Astrocyte (in vitro differentiated cells and primary cell): ENCODE measurements at places on chromosomes 1 and 21. TPM values are rescaled to one million over a fixed set of nuclear protein-coding genes. Genes with fewer than 3 reads are reported as not detected.

DNA sequence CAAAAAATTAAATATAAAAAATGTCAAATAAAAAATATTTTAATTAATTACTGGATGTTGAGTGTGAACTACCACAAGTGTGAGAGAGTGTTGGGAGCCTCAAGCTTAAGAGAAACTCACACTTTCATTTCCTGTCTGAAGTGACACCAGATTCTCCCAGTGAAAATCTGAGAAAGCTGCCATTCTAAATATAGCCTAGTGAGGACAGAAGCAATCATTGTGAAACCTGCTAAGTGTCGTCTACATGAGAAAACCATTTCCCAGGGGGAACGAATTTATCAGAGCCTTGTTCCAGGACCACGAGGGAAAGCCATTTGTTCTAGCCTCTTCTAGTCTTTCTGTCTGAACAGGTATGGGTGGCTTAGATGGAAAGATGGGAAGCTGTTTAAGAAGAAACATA, 329.3 kb upstream of the PRMT6 start:
- no peaks in the 10 kb centered on the region for H3K36me3 ChIP-seq
- no peaks in the 10 kb centered on the region for H3K4me1 ChIP-seq
- H3K4me3 ChIP-seq = no peak overlapping the region
- H3K27me3 ChIP-seq = no peaks in the 10 kb centered on the region
- no peak for DNase-seq

DNA sequence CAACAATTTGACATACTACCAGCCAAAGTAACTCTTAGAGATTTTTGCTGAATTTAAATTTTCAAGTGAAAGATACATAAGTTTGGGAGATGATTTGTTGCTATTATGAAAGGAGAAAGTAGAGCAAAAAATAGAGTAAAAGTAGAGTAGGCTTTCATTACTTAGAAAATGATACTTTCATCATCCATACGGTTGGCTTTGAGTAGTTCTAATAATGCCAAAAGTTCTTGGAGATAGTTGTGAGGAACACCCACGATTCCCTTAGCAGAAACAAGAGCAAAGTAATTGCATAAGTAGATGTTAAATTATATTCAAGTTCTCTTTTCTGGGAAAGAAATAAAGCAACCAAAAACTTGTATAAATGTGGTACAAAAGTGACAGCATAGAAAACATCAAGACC, 95.0 kb upstream of the VAV3 start:
- no peaks in the 10 kb centered on the region for H3K36me3 ChIP-seq
- H3K4me3 ChIP-seq = no peak overlapping the region
- DNase-seq = no peak

GRCh38 chr21:45154511-45155508, 80.4 kb downstream of the ADARB1 start:
- DNase-seq = peak; percentile 80
- H3K4me3 ChIP-seq = no peak overlapping the region
- H3K27me3 ChIP-seq = no peaks in the 10 kb centered on the region

DNA sequence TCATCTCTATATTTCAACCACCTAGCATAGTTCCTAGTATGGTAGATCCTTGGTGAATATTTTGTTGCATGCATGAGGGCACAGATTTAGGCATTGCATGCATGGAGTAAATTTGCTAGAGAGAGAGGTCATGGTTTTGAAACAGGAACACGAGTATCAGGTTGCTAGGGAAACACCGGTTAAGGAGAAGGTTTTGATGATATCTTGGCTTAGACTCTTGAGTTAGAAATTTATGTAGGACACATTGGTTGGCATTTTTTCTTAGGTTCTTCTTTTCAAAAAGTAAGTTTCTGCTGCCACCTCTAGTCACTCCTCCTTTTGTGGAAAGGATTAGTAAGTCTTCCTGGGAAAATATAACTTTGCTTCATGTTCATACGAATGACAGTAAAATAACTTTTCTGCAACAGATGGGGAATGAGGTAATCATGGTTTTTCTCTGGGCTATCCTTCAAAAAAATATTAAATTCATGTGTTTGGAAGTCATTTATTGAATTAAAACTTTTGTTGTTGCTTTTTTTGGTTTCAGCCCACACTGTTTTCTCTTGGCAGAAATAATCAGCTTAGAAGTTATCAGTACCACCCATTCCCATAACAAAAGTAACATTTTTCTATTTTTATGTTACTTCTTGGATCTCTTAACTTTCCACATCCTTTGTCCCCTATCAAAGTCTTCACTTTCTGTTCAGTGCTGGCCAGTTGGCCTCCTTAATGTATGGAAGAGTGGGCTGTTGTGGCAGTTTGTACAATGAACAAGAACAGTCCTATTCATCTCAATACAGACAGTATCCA, 97.3 kb downstream of the PLA2G4A start:
- H3K4me3 ChIP-seq = no peak overlapping the region
- H3K36me3 ChIP-seq = no peaks in the 10 kb centered on the region
- no peaks in the 10 kb centered on the region for H3K4me1 ChIP-seq

DNA sequence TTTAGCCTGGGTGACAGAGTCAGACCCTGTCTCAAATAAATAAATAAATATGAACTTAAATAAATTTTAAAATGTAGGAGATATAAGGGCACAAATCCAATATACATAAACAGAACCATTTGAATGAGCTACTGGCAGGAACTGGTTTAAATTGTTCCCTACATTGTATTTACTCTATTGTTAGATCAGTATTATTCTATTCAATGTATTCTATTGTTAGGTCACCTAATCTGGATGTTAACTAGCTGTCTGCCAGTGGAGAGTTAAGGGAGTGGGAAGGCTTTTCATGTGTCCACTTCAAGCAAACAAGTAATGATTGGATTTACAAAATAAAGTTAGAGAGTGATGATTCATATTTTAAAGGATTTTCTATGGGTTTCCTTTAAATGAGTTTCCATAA, 4.9 kb upstream of the FBXO28 start:
- no peaks in the 10 kb centered on the region for H3K27me3 ChIP-seq
- H3K36me3 ChIP-seq = no peaks in the 10 kb centered on the region
- no peaks in the 10 kb centered on the region for H3K4me1 ChIP-seq
- no peak overlapping the region for H3K4me3 ChIP-seq
- no peak for DNase-seq

- peaks cover 52% of the 10 kb centered on the region for H3K4me1 ChIP-seq
- peak; percentile 39 for DNase-seq
- H3K27me3 ChIP-seq = no peaks in the 10 kb centered on the region
- no peak overlapping the region for H3K27ac ChIP-seq
- no peak overlapping the region for H3K4me3 ChIP-seq
Measured at GRCh38 chr1:202279806-202280205, 61.9 kb downstream of the UBE2T start.

The RGS13 gene
- not detected in 2 replicates for total RNA-seq

The ACKR1 gene
- 0.67 and 1.00 TPM in 2 replicates for total RNA-seq

The AKR7A3 gene
- total RNA-seq = 0.20 and 0.55 TPM in 2 replicates
